ENCODE measurements at places on chromosomes 7 and 10.

DNA sequence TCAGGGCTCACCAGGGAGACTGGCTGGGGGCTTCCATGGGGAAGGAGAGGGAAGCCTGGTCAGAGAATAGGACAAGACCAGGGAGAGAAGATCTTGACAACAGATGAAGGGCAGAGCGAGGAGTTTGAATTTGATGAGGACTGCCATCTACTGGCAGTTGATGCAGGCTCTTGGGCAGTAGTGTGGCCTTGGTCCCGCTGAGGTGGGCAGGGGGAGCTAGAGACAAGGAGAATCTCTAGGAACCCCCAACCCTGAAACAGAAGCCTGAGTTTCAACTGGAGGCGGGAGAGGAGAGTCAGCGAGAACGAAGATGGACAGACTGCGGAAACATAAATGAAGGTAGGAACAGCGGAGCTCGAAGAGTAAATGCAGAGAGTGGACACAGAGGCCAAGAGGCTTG, 81.0 kb downstream of the PPP1R3C start:
- DNase-seq: no peak

GRCh38 chr10:132229096-132229495, 42.3 kb downstream of the DPYSL4 start:
- DNase-seq: no peak

- DNase-seq: no peak
Observed at GRCh38 chr10:55426138-55426537, 625.1 kb upstream of the PCDH15 start.

DNA sequence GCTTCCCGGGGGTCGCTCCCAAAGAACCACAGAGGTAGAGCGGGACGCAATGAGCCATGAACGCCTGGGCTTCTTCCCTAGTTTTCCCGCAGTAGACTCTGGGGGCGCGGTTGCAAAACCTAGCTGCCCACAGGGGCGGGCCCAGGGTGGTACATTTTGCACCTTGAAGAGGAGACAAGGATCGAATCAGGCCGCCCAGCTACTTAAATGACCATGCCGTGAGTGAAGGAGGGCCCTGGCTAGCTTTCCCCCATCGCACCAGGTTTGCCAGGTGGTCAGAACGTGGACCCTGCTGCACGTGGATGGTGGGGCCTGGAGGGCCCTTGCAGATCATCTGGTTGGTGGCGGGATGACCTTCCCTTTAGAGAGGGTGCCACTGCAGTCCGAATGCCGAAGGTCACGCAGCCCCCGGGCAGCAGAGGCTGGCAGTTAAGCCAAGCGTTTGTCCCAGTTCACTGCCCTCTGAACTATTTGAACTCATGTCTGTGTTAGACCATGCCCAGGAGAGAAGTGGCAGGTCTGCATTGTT, 604 bp upstream of the SHTN1 start:
- DNase-seq: no peak

Measured in activated naive CD4-positive, alpha-beta T cell treated with anti-CD3 and anti-CD28 coated beads, Interleukin-2, amount 50 U/mL, for 72 hours (primary cell).